ENCODE measurements at places on chromosomes 6 and 20. TPM values are rescaled to one million over a fixed set of nuclear protein-coding genes. Genes with fewer than 3 reads are reported as not detected.

The DOP1A gene
- 24.4 TPM for total RNA-seq

GRCh38 chr6:154749341-154749740 is 16.1 kb downstream of the SCAF8 start:
- no peak for DNase-seq

DNA sequence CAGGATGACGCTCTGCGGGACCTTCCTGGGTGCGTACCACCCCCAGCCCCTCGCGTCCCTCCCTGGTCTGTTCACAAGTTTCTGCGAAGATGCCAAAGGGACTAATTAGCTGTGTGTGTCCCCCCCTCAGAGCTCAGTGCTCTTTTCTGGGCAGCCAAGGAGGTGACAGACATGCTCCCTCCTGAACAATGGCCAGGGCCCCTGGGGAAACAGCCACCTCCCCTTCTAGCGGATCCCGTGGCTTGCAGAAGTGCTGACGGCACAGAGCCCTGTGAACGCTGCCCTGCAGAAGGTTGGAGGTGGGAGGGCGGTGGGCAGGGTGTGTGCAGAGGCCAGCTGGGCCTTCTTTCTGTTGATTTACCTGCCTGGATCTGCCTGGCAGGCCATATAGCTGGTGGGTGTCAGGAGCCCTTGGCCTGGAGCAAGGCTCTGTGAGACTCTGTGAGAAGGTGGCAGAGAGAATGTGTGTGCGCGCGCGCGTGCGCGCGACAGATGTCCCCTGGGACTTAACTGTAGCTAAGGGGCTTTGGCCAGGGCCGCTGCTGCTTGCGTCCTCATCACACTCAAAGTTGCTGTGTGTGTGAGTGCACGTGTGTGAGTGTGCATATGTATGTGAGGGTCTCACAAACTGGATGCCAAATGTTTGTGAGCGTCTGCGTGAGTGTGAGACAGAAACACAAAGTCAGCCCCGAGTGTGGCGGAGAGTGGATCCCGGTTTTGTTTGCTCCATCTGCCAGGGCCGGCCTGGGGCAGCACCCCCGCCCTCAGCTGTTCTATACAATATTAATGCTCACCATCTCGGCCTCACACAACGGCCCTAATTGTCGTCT is 3.5 kb upstream of the MYT1 start:
- no peak for DNase-seq

DNA sequence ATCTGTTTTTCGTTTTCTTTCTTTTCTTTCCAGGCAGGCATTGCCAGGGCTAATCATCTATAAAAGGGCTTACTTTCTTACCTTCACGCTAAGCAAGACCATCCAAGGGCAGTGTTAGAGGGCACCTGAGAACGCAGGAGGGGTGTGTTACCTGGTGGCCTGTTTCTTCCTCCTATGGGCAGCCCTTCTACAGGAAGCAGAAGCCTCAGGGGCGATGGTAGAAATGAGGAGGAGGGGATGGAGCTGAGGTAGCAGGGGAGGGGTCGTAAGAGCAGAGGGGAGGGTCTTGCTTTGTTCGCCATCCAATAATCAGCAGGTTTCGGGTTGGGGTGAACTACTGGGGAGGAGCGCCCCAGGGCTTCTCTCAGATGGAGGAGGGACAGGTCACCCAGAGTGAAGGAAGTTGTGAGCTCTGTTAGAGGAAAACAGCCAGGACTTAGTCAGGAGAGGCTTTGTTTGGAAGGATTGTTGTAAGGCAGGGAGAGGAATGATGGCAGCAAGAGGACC is 1.5 kb upstream of the CCR6 start:
- no peak for DNase-seq

- DNase-seq = no peak
Measured at GRCh38 chr6:15330174-15330944, 84.5 kb downstream of the JARID2 start.

The SPEF1 gene
- total RNA-seq = 0.27 TPM

Measured in OCI-LY7 (cell line).